Endothelial cell of umbilical vein (primary cell): ENCODE measurements at places on chromosomes 12 and 14. TPM values are rescaled to one million over a fixed set of nuclear protein-coding genes. Genes with fewer than 3 reads are reported as not detected.
A peak's percentile ranks its signal among the peaks of the same experiment; 100 is the strongest.

GRCh38 chr12:124389725-124390441, 95.0 kb downstream of the RFLNA start:
- DNase-seq, result no peak
- H3K4me3 ChIP-seq, result no peak overlapping the region
- peak overlapping the region; percentile 92 for H3K27ac ChIP-seq
- H3K4me1 ChIP-seq, result peaks cover 76% of the 10 kb centered on the region

GRCh38 chr14:55386037-55386808, 25.4 kb downstream of the ATG14 start:
- H3K4me3 ChIP-seq, result no peak overlapping the region
- H3K27ac ChIP-seq, result no peak overlapping the region
- H3K36me3 ChIP-seq, result peaks cover 12% of the 10 kb centered on the region
- no peak for DNase-seq

The PLBD1 gene
- polyA plus RNA-seq, result 0.04 and 0.10 TPM in 2 replicates

DNA sequence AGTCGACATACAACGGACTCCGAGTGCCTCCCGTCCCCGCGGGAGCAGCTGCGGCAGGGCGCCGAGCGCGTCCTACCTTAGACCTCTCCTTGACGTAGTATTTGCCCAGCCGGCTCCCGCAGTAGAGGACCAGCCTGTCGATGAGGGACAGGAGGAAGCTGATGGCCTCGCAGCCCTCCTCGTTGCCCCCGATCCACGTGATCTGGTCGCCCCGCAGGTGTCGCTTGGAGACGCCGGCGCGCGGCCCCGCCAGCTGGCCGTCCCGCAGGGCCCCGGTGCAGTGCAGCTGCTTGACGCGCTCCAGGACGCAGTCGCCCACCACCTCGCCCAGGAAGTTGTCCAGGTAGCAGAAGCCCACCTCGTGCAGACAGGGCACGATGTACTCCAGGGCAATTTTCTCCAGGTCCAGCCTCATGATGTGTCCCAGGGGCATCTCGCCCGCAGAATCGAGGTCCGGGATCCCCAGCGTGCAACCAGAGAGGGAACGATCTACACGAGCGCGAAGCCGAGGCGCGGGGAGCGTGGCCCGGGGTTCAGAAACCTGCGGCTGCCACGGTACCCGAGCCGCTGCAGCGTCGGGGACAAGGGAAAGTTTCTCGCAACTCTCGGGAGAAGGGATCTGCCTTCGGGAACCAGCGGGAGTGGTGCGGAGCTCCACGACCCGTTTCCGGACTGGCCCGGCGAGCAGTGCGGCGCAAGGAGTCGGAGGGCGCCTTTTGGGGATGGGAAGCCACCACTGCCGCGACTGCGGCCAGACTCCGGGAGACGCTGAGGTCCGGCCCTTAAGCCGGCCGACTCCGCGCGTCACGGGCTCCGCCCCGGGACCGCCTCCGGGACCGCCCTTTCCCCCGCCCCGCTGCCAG, at the start of gene EGLN3:
EGLN3 (minus strand) TSS at position 755 of the 863 bp plus-strand sequence; CDS start at position 433, 322 bp downstream.
- peak within 1 kb of the TSS; percentile 12 for H3K4me3 ChIP-seq
- H3K4me1 ChIP-seq, result peaks cover 10% of the 10 kb centered on the region
- DNase-seq, result peak; percentile 78
